CD4-positive, alpha-beta T cell treated with Interleukin-15 for 4 hours (primary cell): ENCODE measurements at places on chromosomes 5 and 9.
A peak's percentile ranks its signal among the peaks of the same experiment; 100 is the strongest.

GRCh38 chr9:31067418-31067817, 1317.0 kb upstream of the ACO1 start:
- no peak for DNase-seq

DNA sequence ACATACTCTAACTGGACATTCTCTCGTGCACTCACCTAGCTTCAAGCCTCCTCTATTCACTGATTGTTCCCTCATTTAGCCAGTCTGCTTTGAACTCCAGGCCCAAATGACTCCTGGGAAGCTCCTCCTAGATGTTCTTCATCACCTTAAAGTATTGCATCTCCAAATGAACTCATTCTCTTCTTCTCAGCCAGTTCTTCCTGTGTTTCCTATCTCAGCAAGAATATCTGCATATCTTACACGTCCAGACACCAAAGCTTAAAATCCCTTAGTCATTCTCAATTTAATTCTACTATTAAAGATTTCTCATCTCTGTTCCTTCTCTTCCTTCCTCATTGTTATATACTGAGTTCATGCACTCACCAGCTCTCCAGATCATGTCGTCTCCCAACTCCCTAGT, 118.6 kb upstream of the DAB2 start:
- DNase-seq: no peak

GRCh38 chr5:44860267-44860666, 51.5 kb downstream of the MRPS30 start:
- no peak for DNase-seq

DNA sequence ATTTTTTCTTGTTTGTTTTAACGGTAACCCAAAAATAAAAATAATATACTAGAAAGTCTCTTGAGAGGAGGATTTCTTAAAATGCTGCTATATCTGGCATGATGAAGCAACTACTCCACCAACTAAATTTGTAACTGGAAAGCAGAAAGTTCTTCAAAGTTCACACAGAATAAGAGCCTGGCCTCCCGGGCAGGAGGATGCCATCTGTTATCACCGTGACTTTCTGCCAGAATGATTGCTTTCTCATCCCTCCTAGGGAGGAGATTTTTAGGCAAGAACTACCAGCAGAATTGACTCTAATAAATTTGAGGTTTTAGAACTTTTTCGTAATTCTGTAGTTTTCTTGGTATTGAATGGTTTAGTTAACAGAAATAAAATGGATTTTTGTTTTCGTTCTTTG, 464.6 kb upstream of the ACTBL2 start:
- DNase-seq: no peak

GRCh38 chr9:98811051-98811650, 3.7 kb downstream of the GALNT12 start:
- DNase-seq: no peak

- DNase-seq: no peak
Measured at GRCh38 chr5:130874861-130875417, 290.1 kb downstream of the HINT1 start.

DNA sequence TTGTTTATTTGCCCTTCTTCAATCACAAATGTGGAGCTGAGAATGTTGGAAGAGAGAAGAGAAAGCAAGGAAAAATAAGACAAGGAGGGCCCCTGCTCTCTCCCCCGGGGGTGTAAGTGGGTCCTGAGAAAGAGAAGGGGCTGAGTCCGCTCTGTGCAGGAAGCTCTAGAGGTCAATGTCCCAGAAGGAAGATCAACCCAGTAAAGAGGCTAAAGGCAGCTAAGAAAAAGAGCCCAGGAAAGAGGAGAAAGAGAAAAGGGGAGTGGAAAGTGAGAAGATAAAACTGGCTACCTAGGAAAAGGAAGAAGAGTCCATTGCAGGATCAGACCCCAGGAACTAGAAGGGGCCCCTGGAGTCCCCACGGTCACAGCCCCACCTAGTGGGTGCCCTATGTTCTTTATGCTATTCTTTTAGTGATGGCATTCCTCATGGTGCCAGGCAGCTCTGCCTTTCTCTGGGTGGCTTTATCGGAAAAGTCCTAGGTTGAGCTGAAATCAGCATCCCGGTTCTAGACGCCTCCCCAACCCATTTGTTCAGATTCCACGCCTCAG, 583.4 kb downstream of the ACTL7B start:
- DNase-seq: no peak

- no peak for DNase-seq
Measured at GRCh38 chr5:91042247-91042935, 340.7 kb downstream of the ARRDC3 start.

DNA sequence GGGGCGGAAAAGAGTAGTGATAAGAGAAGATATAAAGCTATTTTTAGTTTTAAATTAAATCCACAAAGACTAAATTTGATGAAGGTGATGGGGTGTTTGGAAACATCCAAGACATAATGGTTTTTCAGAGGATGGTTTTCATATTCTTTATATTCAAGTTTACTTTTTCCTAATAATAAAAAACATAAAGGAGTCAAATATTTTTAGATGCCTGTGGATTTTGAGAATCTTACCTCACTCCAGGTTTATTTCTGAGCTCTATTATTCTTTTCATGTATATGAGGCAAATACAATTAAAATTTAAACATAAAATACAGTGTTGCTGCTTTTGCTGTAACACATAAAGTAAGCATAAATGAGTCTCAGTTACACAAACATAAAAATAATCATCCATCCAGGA, 22.2 kb downstream of the MRPS30 start:
- no peak for DNase-seq

DNA sequence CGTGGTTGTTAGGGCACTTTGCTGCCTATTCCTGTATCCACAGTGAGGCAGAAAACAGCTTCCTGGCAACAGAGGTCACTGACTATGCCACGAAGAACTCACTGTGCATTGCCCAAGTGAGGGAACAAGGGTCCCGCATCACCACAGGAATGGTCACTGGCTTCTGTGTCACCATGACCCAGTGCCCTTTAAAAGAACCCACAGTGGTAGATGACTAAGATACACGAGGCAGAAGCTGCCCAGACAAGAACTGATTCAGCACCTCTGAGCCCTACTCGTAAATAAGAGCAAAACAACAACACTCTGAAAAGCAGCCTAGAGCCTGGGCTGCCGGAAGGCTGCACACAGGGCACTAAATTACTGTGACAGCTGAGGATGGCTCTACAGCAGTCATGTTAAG, 236.6 kb upstream of the RASEF start:
- no peak for DNase-seq

- DNase-seq: no peak
Measured at GRCh38 chr9:97758334-97758916, 61.3 kb upstream of the XPA start.

DNA sequence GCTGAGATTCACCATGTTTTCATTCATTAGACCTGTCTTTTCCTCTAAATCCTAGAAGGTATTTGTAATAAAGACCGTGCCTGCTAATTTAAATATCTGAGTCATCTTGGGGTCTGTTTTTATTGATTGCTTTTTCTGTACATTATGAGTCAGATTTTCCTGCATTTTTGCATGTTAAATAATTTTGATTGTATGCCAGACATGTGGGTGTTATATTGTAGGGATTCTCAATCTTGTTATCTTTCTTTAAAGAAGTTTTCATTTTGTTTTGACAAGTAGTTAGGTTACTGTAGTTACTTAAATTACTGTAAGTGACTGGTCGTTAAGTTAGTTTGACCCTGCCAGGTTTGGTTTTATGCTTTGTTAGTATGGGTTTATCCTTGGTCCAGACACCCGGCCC, 35.1 kb downstream of the EXOSC2 start:
- no peak for DNase-seq

GRCh38 chr5:76691467-76692273, 24.3 kb upstream of the F2R start:
- DNase-seq: no peak

GRCh38 chr5:67104859-67105258, 91.7 kb downstream of the CD180 start:
- no peak for DNase-seq

- DNase-seq: no peak
Measured at GRCh38 chr5:67047160-67047559, 149.4 kb downstream of the CD180 start.

DNA sequence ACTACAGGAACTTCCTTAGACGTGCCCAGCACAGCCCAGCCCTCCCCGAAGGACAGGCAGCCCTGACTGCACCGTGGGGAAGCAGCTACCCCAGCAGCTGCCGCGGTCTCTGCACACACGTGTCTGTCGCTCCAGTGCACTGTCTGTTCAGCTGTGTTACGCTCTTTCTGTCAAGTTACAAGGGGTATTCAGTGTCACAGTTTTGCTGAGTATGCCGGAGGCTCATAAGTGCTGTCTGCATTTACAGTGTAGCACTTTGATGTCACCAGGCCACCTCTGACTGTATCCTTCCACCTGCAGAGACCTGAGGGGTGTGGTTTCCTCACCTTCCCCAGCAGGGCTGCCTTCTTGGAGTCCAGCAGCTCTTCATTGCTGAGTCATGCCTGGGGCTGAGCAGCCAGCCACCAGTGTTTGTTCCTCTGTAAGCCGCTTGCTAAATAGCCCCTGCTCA, 126.8 kb downstream of the EHMT1 start:
- DNase-seq: peak; percentile 42

DNA sequence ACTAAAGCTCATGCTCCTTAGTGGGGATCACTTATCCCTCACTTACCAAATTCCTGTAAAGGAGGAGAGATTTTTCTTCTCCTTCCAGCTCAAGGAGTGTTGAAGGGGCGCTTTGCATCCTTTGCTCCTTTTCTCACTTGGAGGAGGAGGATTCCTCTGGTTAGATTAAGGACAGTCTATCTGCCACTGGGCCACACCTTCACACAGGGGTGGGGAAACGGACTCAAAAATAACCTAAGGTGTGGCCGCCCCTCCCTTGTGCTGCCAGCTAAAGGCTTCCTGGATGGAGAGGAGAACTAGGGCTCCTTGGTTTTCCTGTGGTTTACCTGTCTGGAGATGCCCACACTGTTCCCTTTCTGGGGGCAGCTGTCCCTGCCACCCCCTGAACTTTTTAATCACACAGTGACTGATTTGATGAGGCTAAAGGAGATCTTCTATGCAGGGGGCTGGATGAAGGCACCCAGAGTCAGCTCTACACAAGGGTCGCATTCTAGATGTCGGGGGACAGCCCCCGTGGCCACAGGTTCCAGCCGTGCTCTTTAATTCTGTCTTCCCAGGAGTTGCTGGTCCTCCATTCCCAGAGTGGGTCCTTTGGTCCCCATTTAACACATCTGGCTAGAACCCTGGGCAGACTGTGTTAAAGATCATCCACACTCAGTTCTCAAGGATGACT, 14.4 kb downstream of the GLRX start:
- no peak for DNase-seq

DNA sequence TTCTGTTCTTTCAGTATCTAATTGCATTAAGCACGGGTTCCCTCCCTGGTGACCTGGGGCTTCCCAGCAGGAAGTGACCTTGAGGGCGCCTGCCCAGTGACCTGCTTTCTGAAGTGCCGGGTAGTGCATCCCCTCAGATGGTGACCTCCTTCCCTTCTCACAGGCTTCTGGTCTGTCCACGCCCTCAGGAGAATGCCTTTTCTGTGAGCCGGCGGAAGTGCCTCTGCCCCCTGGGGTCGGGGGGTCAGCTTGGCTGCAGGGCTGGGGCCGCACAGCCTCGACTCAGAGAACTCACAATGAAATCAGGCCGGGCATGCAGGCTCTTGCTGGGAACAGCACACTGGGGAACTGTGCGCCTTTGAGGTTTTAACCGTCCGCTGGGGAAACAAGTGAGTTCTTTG, 124.5 kb upstream of the PHYKPL start:
- no peak for DNase-seq

- DNase-seq: no peak
Measured at GRCh38 chr9:109828254-109828653, 48.3 kb downstream of the PALM2AKAP2 start.

DNA sequence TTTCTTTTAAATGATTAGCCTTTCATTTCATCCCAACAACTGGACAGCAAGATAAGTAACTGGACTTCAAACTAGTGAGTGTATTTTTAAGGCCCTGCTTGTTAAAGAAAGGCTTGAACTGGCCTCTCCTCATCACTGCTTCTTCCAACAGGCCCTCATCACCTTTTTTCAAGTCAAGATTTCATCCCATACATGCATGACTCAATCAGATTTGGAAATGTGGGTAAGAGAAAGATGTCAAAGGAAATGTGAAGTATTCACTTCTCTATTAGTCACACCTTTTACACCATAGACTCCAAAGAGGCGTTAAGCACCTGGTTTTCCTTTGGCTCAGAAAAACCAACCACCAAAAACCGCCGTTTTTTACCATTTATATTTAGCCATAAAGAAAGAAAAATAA, 4.9 kb downstream of the NR4A3 start:
- no peak for DNase-seq

DNA sequence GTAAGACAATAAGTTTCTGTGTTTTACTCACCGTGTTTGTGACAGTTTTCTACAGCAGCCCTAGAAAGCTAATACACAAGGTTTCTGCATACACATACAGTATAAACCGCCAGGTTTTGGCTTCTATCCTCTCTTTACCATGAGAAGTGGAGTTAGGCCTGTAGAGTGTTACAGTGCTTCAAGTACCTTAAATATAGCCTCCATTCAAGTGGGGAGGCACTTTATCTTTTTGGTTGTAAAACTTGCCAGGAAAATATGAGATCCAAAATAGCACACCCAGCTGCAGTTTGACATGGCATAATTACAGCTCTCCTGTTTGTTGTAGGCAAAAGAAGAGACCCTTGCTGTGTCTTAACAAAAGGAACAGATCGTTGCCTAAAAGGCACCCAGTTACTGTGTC, 90.3 kb upstream of the PTPN3 start:
- DNase-seq: no peak

- DNase-seq: no peak
Measured at GRCh38 chr5:89374818-89375521, 492.0 kb upstream of the MEF2C start.

DNA sequence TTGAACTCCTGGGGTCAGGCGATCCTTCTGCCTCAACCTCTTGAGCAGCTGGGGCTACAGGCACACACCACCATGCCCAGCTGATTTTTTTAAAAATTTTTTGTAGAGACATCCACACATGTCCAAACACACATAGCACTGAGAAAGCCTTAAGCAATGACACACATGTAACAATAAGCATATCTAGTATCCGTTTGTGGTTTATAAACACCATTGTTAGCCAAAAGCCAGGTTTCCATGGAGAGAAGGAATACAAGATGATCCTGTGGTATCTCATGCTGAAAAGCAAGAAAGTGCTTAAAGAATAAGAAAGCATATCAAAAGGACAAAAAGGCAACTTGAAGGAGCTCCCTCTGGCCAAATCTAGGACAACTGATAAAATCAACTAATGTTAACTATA, 29.7 kb upstream of the SLC1A3 start:
- no peak for DNase-seq

- no peak for DNase-seq
Measured at GRCh38 chr5:160272889-160273288, 39.5 kb downstream of the CCNJL start.

DNA sequence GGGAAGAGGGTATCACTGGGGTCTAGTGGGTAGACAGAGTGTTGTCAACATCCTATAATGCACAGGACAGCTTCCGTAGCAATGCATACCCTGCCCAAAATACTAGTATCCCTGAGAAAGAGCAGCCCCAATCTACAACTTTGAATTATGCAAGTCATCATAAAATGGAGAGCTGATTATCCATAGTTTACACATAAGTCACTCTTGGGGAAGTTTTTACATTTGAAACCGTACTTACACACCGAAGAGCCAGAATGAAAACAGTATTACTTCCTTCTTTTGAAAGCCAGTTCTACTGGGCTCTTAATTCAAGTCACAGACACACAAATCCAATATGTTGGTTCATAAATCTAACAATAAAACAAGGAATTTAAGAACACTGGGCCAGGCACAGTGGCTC, 21.6 kb downstream of the RNF145 start:
- DNase-seq: no peak
